ENCODE measurements at places on chromosomes 2 and 18. TPM values are rescaled to one million over a fixed set of nuclear protein-coding genes. Genes with fewer than 3 reads are reported as not detected.

The SUMO1 gene
- 70.1 TPM for total RNA-seq

The MYO5B gene
- not detected for total RNA-seq

The SERPINB4 gene
- total RNA-seq, result not detected

The GALNT14 gene
- not detected for total RNA-seq

The EML6 gene
- 1.7 TPM for total RNA-seq

The EFHD1 gene
- total RNA-seq, result not detected

The MAP4K4 gene
- total RNA-seq, result 80.3 TPM

The RNF144A gene
- 19.0 TPM for total RNA-seq

The CLHC1 gene
- 6.3 TPM for total RNA-seq

The GTF2A1L gene
- not detected for total RNA-seq

The NGEF gene
- total RNA-seq, result not detected

The RUFY4 gene
- total RNA-seq, result 1.8 TPM

The DCC gene
- total RNA-seq, result not detected

Data from natural killer cell (primary cell).